ENCODE measurements at places on chromosomes 4 and X.

DNA sequence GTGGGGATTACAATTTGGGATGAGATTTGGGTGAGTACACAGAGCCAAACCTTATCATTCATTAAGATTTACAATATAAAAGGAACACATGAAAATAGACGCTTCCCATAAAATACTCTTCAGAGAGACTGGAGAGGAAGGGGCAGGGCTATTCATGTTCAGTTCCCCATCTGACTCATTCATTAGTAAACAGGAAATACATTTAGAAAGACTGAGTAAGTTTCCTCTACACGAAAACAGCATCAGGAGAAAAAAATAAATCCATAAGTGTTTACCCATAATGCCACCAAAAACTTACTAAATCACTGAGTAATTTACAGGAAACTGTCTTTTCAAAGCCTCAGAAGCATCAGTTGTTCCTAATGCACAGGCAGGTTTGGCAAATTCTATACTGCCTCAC lies 255.4 kb upstream of the CXorf51A start:
- no peaks in the 10 kb centered on the region for H3K27me3 ChIP-seq
- H3K4me3 ChIP-seq, result no peak overlapping the region
- H3K4me1 ChIP-seq, result no peaks in the 10 kb centered on the region
- no peaks in the 10 kb centered on the region for H3K36me3 ChIP-seq

- no peaks in the 10 kb centered on the region for H3K36me3 ChIP-seq
- H3K4me3 ChIP-seq, result no peak overlapping the region
- no peaks in the 10 kb centered on the region for H3K4me1 ChIP-seq
- no peaks in the 10 kb centered on the region for H3K27me3 ChIP-seq
- no peak overlapping the region for H3K27ac ChIP-seq
These were observed 84.8 kb upstream of the PAQR3 start for GRCh38 chr4:79023799-79024770.

DNA sequence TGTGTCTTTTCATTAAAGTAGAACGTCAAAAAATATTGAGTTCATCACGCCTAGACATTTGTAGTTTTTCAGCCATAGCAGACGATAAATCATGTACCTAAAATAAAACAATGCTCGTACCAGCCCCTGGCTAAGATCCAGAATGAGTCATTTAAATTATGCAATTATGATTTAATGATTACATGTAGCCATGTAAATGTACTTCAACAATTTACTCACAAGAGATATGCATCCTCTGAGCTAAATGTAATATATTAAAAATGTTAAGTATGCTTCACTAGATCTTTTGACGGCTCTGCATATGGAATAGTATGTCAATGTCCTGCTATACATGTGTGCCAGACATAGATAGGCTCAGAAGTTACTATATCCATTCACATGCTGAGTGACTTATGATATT lies 1077.8 kb downstream of the ARAP2 start:
- H3K4me1 ChIP-seq, result no peaks in the 10 kb centered on the region
- no peaks in the 10 kb centered on the region for H3K36me3 ChIP-seq
- no peak for DNase-seq
- H3K27ac ChIP-seq, result no peak overlapping the region
- H3K27me3 ChIP-seq, result no peaks in the 10 kb centered on the region

- no peaks in the 10 kb centered on the region for H3K27me3 ChIP-seq
- no peak overlapping the region for H3K4me3 ChIP-seq
- H3K36me3 ChIP-seq, result no peaks in the 10 kb centered on the region
- no peak overlapping the region for H3K27ac ChIP-seq
- no peak for DNase-seq
- H3K4me1 ChIP-seq, result no peaks in the 10 kb centered on the region
These were observed 179.0 kb downstream of the SCFD2 start for GRCh38 chr4:53186714-53187358.

GRCh38 chrX:97389761-97390192 lies 506.1 kb downstream of the RPA4 start:
- no peak for DNase-seq
- no peaks in the 10 kb centered on the region for H3K4me1 ChIP-seq
- no peaks in the 10 kb centered on the region for H3K27me3 ChIP-seq
- no peaks in the 10 kb centered on the region for H3K36me3 ChIP-seq
- H3K4me3 ChIP-seq, result no peak overlapping the region

GRCh38 chr4:55439023-55439422 lies 43.3 kb downstream of the TMEM165 start:
- no peak for DNase-seq
- H3K4me1 ChIP-seq, result no peaks in the 10 kb centered on the region
- no peak overlapping the region for H3K4me3 ChIP-seq
- H3K27ac ChIP-seq, result no peak overlapping the region

- H3K4me3 ChIP-seq, result no peak overlapping the region
- H3K4me1 ChIP-seq, result no peaks in the 10 kb centered on the region
- H3K36me3 ChIP-seq, result no peaks in the 10 kb centered on the region
- H3K27ac ChIP-seq, result no peak overlapping the region
- no peak for DNase-seq
These were observed 349.9 kb downstream of the BMPR1B start for GRCh38 chr4:95107635-95108034.

DNA sequence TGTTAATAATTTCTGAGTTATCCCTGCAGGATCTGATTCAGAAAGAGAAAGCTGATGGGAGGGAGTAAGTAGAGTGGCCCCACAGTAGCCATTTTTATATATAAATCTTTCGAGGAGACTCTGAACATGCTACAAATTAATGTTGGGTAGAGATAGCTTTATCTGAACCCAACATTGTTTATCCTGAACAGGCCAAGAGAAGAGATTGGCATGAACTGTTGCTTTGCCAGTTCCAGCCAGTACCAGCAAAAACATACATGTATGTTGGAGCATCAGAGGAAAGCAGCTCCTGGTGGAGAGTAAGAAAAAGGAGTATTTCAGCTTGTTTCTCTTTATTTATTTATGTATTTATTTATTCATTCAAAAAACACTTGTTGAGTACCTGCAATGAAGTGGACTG lies 1.6 kb downstream of the MAOA start:
- no peak for DNase-seq
- H3K27ac ChIP-seq, result no peak overlapping the region
- H3K4me3 ChIP-seq, result no peak overlapping the region
- no peaks in the 10 kb centered on the region for H3K36me3 ChIP-seq

DNA sequence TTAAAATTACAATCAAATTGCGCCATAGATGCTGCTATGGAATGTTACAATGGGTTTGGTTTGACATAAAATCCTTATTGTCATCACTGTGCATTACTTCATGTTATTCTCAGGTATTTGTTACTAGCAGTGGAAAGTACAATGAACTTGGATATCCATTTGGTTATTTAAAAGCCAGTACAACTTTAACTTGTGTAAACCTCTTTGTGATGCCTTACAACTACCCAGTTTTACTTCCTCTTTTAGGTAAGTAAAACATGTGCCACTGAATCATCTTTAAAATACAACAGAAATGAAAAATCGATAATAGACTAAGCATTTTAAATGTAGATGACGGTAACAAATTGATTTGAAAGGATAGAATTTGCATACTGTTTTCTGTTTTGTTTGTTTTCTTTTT lies 35.6 kb downstream of the INTS6L start:
- no peaks in the 10 kb centered on the region for H3K36me3 ChIP-seq
- H3K4me3 ChIP-seq, result no peak overlapping the region
- H3K4me1 ChIP-seq, result no peaks in the 10 kb centered on the region

Measured in MM.1S (cell line).